Ovary (tissue), 10 donors: ENCODE measurements at places on chromosomes 7 and 10.
A peak's percentile ranks its signal among the peaks of the same experiment; 100 is the strongest.

DNA sequence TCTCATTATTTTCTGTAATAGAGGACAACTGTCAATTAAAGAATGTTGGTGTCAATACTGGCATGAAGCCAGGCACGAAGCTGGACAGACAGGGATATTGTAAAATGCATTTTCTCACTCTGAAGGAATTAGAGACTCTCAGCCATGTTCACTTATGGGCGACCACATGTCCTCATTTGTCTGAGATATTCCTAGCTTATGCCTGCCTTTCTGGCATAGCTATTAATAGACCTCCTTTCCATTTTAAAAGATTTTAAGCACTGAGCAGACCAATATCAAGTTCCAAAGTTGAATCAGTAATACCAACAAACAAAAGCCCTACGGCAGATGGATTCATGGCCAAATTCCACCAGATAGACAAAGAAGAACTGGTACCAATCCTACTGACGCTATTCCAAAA lies 589.9 kb downstream of the GRM8 start:
- no peak for DNase-seq
- no peak overlapping the region for H3K27ac ChIP-seq
- H3K4me3 ChIP-seq = no peak overlapping the region
- H3K36me3 ChIP-seq = no peaks in the 10 kb centered on the region

- H3K4me1 ChIP-seq = peaks cover 21% of the 10 kb centered on the region
- no peaks in the 10 kb centered on the region for H3K36me3 ChIP-seq
- DNase-seq = peak; percentile 79
- no peaks in the 10 kb centered on the region for H3K27me3 ChIP-seq
- H3K4me3 ChIP-seq = no peak overlapping the region
- H3K27ac ChIP-seq = peak overlapping the region; percentile 72
These were observed 63.5 kb downstream of the GRK5 start for GRCh38 chr10:119270762-119271366.

DNA sequence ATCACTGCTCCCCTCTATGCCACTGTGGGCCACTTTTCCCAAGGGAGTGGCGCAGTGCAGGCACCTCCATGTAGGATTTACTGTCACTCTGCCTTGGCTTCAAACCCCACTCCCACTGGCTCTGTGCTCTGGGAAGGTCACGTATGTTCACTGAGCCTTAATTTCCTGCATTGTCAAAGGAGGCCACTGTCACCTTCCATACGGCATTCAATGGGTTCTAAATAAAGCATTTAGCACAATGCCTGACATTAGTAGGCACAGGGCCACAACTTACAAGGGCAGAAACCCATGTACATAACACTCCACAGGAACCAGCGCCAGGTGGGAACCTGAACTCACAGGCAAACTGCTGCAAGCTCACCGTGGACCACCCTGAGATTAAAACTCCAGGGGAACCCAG lies 196.4 kb downstream of the USP6NL start:
- no peaks in the 10 kb centered on the region for H3K27me3 ChIP-seq
- H3K36me3 ChIP-seq = no peaks in the 10 kb centered on the region
- H3K27ac ChIP-seq = no peak overlapping the region
- DNase-seq = no peak

DNA sequence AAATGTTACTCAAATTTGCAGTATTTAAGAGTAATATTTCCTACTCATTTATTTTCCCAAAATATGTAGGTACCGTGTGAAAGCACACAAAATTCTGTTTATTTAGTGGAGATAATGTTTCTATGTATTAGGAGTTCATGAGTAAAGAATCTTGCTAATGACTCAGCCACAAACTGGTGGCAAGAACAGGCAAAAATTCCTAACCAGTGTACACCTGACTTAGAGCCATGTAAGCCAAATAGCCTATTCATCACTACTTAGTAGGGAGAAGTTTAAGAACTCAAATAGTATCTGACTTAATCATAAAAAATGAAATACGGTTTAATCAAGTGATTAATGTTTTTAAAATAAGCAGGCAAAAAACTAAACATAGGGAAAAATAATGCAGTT lies 169.0 kb downstream of the SRPK2 start:
- no peaks in the 10 kb centered on the region for H3K36me3 ChIP-seq
- peaks cover 4% of the 10 kb centered on the region for H3K4me1 ChIP-seq
- no peak overlapping the region for H3K4me3 ChIP-seq
- H3K27ac ChIP-seq = no peak overlapping the region
- no peak for DNase-seq

DNA sequence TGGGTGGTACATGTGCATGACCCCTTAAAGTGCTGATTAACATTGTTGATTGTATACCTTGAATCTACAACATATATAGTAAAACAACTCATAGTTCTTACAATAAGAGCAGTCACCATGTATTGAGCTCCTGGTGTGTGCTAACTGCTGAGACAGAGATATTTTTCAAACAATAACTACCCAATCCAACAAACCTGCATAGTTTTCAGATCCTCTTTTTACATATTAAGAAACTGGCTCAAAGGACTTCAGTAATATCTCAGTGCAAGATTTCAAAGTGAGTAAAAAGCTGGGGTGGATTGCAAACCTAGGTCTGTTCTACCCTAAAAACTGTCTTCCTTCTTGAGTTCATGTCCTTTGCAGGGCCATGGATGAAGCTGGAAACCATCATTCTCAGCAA lies 272.2 kb downstream of the SNX13 start:
- H3K27me3 ChIP-seq = no peaks in the 10 kb centered on the region
- H3K27ac ChIP-seq = no peak overlapping the region
- H3K4me1 ChIP-seq = no peaks in the 10 kb centered on the region
- no peak for DNase-seq

GRCh38 chr7:51214098-51214497 lies 102.5 kb downstream of the COBL start:
- no peaks in the 10 kb centered on the region for H3K27me3 ChIP-seq
- no peak overlapping the region for H3K27ac ChIP-seq
- H3K4me3 ChIP-seq = no peak overlapping the region
- H3K4me1 ChIP-seq = no peaks in the 10 kb centered on the region
- no peak for DNase-seq

DNA sequence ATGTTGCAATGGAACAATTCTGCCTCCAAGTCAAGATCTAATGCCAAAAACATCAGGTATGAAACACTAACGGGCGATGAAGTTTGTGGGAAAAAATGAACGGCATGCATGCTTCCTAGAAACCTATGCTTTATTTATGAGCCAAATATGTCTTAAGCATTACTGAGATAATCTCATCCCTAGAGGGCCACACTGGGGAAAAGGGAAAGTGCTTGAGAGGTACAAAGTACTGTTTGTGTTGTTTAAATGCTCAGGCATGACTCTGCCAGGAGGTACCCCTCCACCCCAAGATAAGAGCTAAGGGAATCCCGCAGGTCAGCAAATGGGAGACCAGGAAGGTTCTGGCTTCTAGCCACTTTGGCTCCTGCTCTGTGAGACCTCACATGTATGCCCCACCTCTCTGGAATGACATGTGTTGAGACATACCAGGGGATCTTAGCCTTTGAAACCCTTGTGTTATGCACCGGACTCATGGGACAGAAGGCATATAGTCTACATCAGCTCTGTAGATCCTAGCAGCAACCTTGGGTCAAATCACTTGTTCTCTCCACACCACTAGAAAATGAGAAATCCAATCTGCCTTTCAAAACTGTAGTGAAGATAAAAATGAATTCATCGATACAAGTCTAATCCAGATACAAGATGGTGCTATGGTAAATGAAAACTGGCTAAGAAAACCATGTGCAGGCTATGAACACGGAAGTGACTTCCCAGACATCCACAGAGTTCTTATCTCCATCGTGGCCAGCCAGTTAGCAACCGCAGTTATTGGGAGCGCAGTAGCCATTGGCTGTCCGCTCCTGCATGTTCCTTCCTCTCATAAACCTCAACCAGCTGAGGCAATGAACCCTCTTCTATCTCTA lies 61.0 kb downstream of the CREB3L2 start:
- DNase-seq = no peak
- H3K27me3 ChIP-seq = no peaks in the 10 kb centered on the region

- peak; percentile 67 for DNase-seq
- H3K36me3 ChIP-seq = no peaks in the 10 kb centered on the region
- H3K4me1 ChIP-seq = peaks cover 5% of the 10 kb centered on the region
- H3K4me3 ChIP-seq = peak overlapping the region; percentile 17
These were observed 1.3 kb upstream of the ACHE start for GRCh38 chr7:100896732-100897608.

GRCh38 chr10:69472544-69472943 lies 21.3 kb downstream of the TSPAN15 start:
- no peak overlapping the region for H3K27ac ChIP-seq
- H3K36me3 ChIP-seq = no peaks in the 10 kb centered on the region
- H3K4me1 ChIP-seq = peaks cover 3% of the 10 kb centered on the region
- H3K4me3 ChIP-seq = no peak overlapping the region
- H3K27me3 ChIP-seq = no peaks in the 10 kb centered on the region
- no peak for DNase-seq

DNA sequence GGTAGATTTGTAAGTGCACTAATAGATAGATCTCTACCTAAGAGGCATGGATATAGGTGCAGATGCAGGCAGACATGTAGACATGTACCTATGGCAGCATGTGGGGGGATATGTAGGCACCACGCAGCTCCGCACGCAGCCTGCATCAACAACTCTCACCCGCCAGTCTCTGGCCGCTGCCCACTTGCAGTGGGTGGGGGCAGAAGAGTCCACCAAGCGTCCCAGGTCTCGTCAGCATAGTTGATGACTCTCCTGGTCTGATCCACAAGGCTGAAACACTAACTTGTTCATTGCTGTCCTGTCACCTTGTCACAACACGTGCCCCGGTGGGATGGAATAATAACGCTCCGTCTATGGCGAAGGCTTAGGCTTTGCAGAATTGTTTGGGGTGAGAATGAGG lies 252.0 kb downstream of the ADARB2 start:
- H3K4me1 ChIP-seq = no peaks in the 10 kb centered on the region
- no peaks in the 10 kb centered on the region for H3K27me3 ChIP-seq
- no peak for DNase-seq

DNA sequence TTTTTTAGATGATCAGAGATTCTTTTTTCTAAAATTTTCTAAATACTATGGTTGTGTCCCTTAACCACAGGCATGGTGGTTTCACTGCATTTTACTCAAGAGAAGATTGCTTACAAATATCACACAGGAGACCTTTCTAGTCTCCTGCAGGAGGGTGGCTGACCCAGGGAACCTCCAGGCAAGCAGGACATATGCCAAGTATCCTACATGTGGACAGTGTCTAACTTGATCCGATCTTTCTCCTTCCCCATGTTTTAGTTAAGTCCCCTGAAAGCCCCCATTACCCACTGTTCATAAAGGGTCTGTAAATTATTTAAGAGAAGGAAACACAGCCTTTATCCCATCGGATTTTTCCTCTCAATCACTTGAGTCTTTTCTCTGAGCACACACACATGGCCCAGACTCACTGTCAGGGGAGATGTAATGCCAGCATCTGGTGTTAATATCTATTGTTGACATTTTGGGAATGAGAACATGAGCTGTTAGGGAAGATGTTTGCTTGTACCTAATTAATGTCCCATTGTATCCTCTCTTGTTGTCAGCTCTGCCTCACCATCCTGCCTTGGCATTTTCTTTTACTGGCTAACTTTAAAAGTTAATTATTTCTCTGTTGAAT lies 755.2 kb downstream of the AUTS2 start:
- no peaks in the 10 kb centered on the region for H3K36me3 ChIP-seq
- no peak for DNase-seq
- no peak overlapping the region for H3K4me3 ChIP-seq
- no peak overlapping the region for H3K27ac ChIP-seq

DNA sequence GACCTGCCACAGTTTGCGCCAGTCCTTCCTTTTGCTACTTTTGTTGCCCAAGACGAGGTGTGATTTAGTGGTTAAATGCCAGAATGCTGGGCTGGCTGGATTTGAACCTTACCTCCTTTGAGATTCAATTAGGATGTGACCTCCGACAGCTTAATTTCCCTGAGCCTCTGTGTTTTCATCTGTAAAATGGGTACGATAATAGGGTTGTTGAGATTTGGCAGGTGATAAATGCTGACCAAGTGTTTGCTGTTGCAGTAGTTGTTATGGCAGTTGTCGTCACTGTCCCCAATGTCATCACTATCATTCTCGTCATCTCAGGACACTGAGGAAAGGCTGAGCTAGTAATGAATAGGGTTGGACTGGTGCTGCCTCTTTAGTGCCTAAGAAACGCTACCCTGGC lies 61.1 kb downstream of the GRK5 start:
- no peak overlapping the region for H3K4me3 ChIP-seq
- H3K27ac ChIP-seq = no peak overlapping the region
- H3K27me3 ChIP-seq = no peaks in the 10 kb centered on the region

DNA sequence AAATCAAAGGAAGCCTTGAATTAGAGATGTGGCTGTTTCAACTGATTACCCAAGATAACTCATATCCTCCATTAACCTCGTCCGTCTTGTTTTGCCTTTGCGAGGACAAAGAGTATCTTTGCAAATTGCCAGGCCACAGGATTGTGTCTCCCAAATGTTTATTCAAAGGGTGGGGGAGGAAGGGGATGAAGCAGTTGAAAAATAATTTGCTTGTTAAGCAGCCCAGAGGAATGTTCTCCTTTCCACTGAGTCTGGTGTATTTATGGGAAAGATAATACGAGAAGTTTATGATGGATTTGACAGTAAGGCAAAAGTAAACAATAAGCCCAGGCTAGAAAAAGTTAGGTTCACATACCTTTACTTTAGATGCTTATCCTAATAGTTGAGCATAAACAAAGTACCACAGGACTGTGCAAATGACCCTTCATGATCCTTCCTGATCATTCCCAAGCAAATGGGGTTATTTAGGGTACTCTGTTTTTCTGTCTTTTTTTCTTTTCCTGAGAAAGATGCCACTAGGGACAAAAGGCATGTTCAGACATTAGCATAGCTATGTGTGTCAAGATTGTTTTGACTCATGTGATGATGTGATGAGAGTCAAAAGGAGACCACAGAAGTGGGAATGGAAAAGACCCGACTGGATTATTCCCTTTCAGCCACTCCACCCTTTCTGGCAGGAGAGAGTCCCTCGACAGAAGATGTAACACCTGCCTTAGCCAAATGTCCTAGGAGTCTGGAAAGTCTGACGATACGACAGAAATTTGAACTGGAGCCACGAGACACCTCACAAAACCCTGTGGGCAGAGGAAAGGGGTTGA lies 243.0 kb upstream of the GLI3 start:
- H3K4me3 ChIP-seq = no peak overlapping the region
- no peak for DNase-seq
- no peaks in the 10 kb centered on the region for H3K27me3 ChIP-seq
- no peaks in the 10 kb centered on the region for H3K36me3 ChIP-seq
- H3K4me1 ChIP-seq = no peaks in the 10 kb centered on the region
- no peak overlapping the region for H3K27ac ChIP-seq

GRCh38 chr7:137965942-137966640 lies 35.8 kb downstream of the CREB3L2 start:
- no peak overlapping the region for H3K4me3 ChIP-seq
- no peaks in the 10 kb centered on the region for H3K36me3 ChIP-seq
- no peak for DNase-seq
- H3K27ac ChIP-seq = no peak overlapping the region
- H3K4me1 ChIP-seq = peaks cover 24% of the 10 kb centered on the region

DNA sequence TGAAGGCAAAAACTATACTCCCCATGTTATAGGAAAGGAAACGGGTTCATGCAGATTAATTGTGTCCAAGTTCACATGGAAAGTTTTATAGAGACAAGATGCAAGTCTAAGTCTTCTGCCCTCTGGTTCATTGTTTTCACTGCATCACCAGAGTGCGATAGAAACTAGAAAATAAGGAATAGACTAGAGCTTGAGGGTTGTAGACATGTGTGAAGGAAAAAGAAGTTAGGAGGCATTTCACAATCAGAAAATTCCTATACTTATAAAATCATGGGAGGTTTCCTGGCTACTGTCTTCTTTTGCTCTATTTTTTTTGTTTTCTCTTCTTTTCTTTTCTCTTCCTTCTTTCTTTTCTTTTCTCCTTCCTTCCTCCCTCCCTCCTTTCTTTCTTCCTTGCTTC lies 329.8 kb downstream of the PLXDC2 start:
- no peaks in the 10 kb centered on the region for H3K36me3 ChIP-seq
- no peak overlapping the region for H3K4me3 ChIP-seq
- DNase-seq = no peak
- no peaks in the 10 kb centered on the region for H3K27me3 ChIP-seq
- H3K4me1 ChIP-seq = no peaks in the 10 kb centered on the region
